ENCODE measurements at places on chromosomes 2 and 18.

DNA sequence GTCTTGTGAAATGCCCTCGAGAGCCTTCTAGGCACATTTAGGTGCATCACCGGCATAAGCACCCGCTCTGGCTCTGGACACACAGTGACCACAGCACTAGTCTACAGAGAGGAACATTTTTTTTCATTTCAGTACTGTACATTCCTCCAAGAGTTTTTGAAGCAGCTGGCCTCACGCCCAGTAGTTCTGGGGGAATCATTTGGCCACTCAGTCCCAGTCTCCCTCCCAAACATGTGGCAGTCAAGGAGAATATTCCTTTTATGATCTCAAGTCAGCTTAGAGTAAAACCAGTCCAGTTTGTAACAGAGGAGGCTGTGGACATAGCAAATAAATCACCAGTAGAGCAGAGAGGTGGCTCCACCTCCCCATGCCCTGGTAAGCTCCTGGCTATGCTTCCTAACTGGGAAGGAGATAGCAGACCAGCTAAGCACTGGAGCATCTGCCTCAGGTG lies 48.1 kb downstream of the KCNE4 start:
- H3K4me1 ChIP-seq, result no peaks in the 10 kb centered on the region
- H3K27ac ChIP-seq, result no peak overlapping the region
- H3K4me3 ChIP-seq, result no peak overlapping the region
- ATAC-seq, result no peak
- no peaks in the 10 kb centered on the region for H3K36me3 ChIP-seq

DNA sequence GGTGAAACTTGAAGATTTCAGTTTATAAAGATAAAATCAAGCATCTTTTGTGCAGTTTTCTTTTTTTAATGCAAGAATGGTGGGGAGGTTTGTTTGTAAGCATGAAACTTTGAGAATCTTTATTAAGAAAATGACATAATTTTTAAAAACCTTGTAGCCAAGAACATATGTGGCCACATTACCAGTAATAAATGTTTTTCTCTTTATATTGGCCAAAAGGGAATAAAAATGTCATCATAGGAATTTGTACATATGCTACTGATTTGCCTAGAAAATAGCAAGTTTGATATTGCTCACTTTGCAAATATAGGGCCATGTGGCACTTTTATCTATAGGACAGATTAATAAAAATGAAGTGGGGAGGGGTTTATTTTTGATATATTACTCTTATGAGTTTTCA lies 25.6 kb downstream of the METTL21A start:
- peaks cover 8% of the 10 kb centered on the region for H3K4me1 ChIP-seq
- ATAC-seq, result no peak
- H3K27me3 ChIP-seq, result no peaks in the 10 kb centered on the region
- no peak overlapping the region for H3K4me3 ChIP-seq

GRCh38 chr2:197387179-197387578 lies 47.6 kb downstream of the SF3B1 start:
- no peak for ATAC-seq
- H3K4me3 ChIP-seq, result no peak overlapping the region
- peaks cover 18% of the 10 kb centered on the region for H3K4me1 ChIP-seq
- H3K36me3 ChIP-seq, result peaks cover 25% of the 10 kb centered on the region
- H3K27ac ChIP-seq, result no peak overlapping the region

DNA sequence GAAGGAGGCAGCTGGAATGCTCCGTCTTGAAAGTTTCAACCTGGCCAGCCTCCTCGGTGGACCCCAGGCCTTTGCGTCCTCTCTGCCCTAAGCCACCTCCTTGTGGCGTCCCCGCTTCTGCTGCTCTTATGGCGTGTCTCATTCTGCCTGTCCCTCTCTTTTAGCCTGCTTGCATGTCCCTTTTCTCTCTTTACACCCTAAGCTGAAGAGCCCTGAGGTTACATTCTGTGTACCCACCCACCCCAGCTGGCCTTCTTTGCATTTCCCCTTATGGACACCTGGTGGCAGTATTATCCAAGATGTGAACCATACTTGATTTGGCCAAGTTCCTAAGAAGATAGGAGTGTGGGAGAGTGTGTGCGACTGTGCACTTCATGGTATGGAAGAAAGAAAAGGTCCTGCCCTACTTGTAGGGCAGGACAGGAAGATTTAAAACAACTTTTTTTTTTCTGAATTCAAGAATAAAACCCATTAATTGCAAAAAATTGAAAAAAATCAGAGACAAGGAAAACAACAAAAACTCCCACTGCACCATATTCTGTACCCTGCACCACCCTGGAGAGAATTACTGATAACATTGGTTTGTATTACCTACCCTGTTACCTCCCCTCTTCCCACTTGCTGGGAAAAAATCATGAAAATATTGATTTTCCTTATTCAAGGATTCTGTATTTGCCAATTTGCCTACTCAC lies 77.4 kb downstream of the DYSF start:
- H3K36me3 ChIP-seq, result no peaks in the 10 kb centered on the region
- H3K4me1 ChIP-seq, result no peaks in the 10 kb centered on the region
- H3K27me3 ChIP-seq, result peaks cover 34% of the 10 kb centered on the region
- no peak overlapping the region for H3K27ac ChIP-seq
- H3K4me3 ChIP-seq, result no peak overlapping the region
- ATAC-seq, result peak; percentile 38

DNA sequence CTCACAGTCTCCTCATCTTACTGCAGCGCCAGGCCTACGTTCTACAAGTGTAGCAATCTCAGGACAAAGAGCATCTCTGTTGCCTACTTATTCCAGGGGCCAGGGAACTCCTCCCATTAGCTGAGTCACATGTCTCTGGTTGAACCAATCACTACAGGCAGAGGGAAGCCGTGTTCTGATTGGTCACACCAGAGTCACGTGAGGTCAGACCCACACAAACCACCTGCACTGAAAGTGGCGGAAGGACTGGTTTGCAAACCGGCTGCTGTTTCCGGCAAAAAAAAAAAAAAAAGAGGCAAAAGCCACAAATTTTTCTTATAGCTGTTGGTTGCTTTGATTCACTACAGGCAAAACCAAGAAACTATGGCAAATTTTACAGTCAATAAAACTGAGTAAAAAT lies 21.9 kb upstream of the USP14 start:
- H3K27ac ChIP-seq, result no peak overlapping the region
- H3K4me1 ChIP-seq, result no peaks in the 10 kb centered on the region
- H3K4me3 ChIP-seq, result peak overlapping the region; percentile 23

- H3K36me3 ChIP-seq, result no peaks in the 10 kb centered on the region
- ATAC-seq, result peak; percentile 82
- H3K27ac ChIP-seq, result peak overlapping the region; percentile 87
- H3K27me3 ChIP-seq, result no peaks in the 10 kb centered on the region
- peak overlapping the region; percentile 14 for H3K4me3 ChIP-seq
- H3K4me1 ChIP-seq, result peaks cover 19% of the 10 kb centered on the region
Observed at GRCh38 chr2:27860111-27860510, 30.1 kb downstream of the RBKS start.

Data from activated T-helper 17 cell treated with anti-CD3 and anti-CD28 coated beads, Interleukin-2, amount 50 U/mL, for 72 hours (primary cell).